ENCODE measurements at places on chromosomes 1 and 21. TPM values are rescaled to one million over a fixed set of nuclear protein-coding genes. Genes with fewer than 3 reads are reported as not detected.

Gene OSCP1
- total RNA-seq: 7.7 TPM

Gene PRAMEF15
- total RNA-seq: not detected

Gene CYP4A22
- total RNA-seq: not detected

Gene AMY2A
- total RNA-seq: not detected

Gene MATN1
- total RNA-seq: not detected

Gene GJB5
- not detected for total RNA-seq

Gene LAMC1
- 595 TPM for total RNA-seq

Gene PBX1
- 62.4 TPM for total RNA-seq

Gene CYB561D1
- total RNA-seq: 5.4 TPM

Gene TEKT2
- 0.12 TPM for total RNA-seq

Gene NTRK1
- not detected for total RNA-seq

Gene ATAD3C
- not detected for total RNA-seq

Gene DVL1
- 133 TPM for total RNA-seq

Gene TMEM240
- total RNA-seq: 7.2 TPM

Gene MRAP
- not detected for total RNA-seq

Gene TFF1
- total RNA-seq: not detected

Gene SNX7
- total RNA-seq: 35.2 TPM

Gene CD244
- not detected for total RNA-seq

Gene NEGR1
- 22.5 TPM for total RNA-seq

Gene SLC9A1
- 8.4 TPM for total RNA-seq

Gene CYYR1
- 0.12 TPM for total RNA-seq

Gene FAM72C
- total RNA-seq: 0.25 TPM
